SK-N-DZ (cell line): ENCODE measurements at places on chromosomes 4 and X.

DNA sequence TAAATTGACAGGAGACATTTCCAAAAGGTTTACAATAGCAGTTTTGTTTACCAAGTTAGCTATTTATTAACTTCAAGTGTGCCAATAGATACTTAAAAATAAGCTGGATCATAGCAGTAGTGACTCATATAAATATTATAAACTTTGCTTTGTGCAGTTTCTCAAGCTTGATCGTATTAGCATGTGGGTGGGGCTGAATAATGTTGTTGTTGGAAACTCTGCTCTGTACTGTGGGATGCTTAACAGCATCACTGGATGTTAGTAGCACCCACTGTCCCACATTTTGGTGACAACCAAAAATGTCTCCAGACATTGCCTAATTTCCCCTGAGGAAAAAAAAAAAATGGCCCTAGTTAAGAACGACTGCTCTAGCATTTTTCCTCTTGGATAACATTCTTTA, 855.2 kb upstream of the ADGRL3 start:
- no peak for DNase-seq

DNA sequence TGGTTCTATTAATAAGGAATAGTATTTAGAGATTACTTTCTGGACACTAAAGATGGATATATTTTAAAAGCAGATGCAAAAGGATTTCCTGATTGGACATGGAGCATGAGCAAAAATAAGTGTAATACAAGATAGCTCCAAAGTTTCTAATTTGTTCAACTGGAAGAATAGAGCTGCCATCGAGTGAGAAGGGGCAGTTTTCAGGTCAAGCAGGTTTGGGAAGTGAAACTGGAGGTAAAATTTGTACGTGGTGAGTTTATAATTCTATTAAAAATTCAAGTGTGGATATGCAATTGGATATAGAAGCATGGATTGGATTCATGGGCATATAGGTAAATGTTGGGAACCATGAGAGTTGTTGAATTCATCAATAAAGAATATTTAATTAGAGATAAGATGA, 31.8 kb downstream of the PRDM8 start:
- no peak for DNase-seq

DNA sequence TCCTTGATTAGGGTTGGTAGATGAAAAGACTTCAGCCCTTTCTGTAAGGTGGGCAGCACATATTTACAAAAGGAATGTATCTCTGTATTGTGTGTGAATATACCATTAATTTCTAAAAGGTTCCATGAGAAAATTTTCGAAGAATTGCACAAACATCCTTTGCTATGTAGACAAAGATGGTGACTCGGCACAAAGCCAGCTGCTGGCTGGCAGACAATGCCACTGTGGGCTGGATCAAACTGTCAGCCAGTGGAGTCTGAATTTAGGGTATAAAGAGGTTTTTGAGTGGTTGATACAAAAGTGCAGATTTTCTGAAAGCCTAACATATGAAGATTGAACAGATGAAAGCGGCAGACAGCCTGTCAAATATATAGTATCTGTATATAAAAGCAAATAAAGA, 5.6 kb upstream of the TXK start:
- DNase-seq: no peak

- DNase-seq: no peak
Measured at GRCh38 chrX:95346856-95347255, 1337.8 kb upstream of the DIAPH2 start.

DNA sequence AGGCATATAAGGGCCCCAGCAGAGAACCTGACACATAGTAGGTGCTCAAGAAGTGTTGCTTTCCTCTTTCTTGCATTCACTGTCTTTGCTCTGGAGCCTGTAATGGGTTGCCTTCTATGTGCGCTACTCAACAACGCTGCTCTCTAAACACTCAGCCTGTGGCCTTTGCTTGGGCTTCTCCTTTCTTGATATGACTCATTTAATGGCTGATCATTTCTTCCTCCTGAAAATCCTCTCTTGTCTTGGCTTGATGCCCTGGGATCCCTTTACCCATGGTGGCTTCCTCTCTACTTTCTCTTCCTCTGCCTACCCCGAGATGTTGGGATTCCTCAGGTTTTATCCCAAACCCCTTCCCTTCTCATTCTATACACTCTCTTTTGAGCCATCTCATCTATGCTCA, 19.9 kb upstream of the PJA1 start:
- DNase-seq: no peak

- DNase-seq: no peak
Measured at GRCh38 chr4:118941799-118942198, 53.1 kb downstream of the SYNPO2 start.

GRCh38 chrX:68461093-68461492, 27.8 kb upstream of the OPHN1 start:
- DNase-seq: no peak

DNA sequence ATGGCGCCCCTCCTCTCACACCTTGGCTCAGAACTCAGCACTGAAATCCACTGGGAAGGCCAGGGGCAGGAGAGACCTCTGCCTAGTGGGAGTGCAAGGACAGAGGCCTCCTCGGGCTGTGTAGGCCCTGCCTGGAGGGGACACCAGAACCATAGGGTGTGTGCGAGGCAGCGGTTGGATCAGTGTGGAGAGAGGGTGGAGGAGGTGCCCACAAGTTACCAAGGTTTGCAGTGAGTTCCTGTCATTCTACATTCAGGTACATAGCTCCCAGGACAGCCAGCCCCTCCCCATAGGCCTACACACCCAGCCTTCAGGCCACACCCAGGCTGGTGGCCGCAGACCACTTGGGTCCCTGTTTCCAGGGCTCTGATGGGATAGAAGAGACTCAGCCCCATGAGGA, 19.2 kb upstream of the SPON2 start:
- no peak for DNase-seq

DNA sequence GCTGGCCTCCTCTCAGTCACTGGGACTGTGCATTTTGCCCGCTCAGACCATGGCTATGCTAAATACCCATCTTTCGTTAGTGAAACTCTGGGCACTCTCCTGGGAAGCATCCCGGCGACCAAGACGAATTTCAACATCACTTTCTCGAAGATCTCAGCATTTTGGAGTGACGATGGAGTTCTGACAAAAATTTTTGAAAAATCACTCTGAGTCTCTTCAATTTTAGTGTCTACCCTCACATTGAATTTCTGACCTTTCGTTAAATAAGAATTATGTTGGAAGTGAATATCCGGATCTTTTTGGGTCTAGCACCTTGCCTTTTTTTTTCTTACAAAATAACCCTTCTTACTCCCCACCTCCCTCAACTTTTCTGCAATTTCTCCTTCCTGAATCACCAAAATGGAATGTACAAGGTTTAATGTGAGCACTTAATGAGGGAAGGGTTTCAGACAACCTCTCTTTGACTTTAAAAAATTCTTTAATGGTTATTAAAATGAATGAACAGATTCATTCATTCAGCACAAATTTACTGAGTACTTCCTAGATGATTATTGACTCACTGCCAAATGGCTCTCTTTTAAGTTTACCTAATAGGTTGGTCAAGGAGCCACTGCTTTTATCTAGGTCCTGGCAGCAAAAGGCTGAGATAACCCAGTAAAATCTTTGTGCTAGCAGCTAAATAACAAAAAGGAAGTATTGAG, 746 bp upstream of the AADAT start:
- DNase-seq: no peak

DNA sequence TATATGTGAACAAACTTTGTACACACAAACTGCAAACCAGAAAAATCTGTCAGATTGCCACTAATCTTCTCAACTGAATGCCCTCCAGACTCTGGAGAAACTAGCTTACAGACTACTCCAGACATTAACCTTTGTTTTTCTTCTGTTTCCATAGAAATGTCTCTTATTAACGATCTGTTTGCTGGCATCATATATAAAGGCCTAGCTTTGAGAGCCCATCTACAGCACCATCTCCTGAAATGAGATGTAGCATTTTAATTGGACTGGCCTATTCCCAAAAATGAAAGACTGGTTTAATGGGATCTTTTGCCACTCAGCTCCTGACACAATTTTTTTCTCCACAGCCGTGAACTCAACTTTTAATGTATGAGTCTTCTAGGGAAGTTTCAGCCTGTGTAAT, 266.0 kb upstream of the IL1RAPL1 start:
- DNase-seq: no peak

GRCh38 chrX:129361576-129361975, 161.7 kb downstream of the SMARCA1 start:
- DNase-seq: no peak

GRCh38 chr4:162871990-162872389, 294.7 kb downstream of the NAF1 start:
- no peak for DNase-seq

GRCh38 chr4:21304540-21304887, 604.3 kb downstream of the PACRGL start:
- no peak for DNase-seq

DNA sequence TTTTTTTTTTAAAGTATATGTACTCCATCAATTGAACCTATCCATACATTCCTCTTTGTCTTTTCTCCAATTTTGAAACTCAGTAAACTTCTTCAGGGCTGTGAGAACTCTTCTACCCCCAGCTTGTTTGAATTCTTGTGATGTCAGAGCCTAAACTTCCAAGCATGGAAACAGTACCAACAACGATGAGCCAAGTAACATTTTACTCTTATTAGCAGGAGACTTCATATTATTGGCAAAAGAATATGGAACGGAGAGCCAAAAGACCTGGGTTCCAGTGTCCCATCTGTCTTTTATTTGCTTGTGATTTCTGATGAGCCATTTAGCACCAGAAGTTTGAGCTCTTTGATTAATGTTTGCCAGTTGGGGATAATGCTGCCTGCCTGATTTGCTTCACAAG, 5.3 kb downstream of the DIAPH2 start:
- DNase-seq: no peak

DNA sequence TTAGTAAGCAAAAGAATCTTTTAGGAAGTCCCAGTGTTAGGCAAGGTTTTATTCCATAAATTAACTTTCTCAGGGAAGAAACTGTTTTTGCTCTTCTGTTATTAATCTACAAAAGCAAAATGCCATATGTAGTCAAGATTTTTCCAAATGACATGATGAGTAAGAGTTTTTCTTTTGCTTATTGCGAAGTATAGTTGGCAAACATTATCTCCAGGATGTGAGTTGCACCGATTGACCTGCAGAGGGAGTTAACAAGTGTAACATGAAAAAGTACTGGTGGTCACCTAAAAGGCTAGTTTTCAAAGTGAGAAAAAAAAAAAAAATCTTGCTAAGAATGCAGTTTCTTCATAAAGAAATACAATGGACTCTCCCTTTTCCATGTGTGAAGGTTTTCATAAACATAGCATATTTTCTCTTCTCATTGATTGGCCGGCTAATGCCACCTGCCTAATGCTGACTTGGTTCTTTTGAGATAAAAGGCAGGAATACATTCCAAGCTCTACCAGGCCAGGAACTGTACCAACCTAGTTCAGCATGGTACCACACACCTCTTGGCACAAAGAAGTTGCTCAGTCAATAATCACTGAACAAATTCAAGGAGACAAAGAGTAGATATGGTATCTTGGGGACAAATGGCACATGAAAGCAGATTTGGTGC, 100.2 kb downstream of the LNX1 start:
- peak; percentile 9 for DNase-seq

- DNase-seq: no peak
Measured at GRCh38 chr4:88230969-88231771, 53.2 kb downstream of the PPM1K start.

DNA sequence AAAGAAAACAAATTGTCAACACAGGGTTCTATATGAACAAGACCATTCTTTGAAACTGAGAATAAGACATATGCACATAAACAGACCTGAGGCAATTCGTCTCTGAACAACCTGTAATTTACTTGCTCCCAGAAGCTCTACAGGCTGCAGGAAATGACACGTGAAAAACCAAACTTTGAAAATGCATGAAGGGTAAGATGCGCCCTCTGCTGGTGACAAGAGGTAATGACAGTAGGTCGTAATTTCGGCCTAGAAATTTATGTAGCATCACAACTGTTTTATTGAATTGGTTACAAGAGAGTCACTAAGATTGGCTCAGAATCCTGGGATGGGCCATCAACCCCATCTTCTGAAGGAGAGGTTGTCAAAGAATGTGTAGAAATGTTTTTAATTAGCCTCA, 276.5 kb downstream of the PPP4R3C start:
- DNase-seq: peak; percentile 23

DNA sequence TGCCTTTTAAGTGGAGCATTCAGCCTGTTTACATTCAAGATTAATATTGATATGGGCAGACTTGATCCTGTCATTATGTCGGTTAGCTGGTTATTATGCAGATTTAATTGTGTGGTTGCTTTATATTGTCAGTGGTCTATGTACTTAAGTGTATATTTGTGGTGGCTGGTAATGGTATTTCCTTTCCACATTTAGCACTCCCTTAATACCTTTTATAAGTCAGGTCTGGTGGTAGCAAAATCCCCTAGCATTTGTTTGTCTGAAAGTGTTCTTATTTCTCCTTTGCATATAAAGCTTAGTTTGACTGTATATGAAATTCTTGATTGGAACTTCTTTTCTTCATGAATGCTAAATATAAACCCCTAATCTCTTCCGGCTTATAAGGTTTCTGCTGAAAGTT, 403.7 kb upstream of the EPHA5 start:
- no peak for DNase-seq

DNA sequence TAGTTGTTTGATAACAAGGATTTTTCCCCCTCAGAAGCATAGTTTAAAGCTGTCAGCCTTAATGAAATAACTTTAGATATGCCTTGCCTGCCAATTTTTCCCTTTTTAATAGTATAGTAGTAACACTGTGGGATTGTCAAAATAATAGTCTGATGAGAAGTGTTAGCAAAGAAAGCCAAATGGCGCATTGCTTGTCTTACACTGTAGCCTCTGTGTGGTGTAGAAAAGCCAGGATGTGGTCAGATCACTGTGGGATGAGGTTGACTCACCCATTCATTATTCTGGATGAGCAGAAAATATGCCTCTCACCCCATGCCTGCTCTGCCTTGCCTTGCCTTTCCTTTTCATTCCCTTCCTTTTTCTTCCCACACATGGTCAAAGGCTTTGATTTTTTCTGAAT, 257.8 kb upstream of the NRK start:
- DNase-seq: no peak

DNA sequence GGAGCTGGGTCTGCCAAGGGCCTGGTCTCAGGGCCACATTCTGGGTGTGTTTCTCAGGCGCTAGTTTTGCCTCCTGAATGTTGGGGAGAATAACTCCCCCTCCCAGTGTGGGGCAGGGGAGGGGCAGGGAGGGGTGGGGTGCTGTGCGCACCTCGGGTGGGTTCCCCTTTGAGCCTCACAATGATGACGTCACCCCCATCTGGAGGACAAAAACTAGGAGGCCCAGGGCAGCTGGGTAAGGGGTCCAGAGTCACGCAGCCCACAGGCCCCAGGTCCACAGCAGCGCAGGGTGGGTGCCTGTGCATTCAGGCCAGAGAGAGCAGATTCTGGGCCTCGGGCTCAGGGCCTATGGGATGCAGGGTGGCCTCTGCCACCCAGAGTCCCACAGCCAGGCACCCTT, 23.7 kb upstream of the HMX1 start:
- DNase-seq: no peak

GRCh38 chr4:152014280-152014679, 253.5 kb upstream of the GATB start:
- DNase-seq: no peak

- no peak for DNase-seq
Measured at GRCh38 chr4:123535037-123535748, 138.6 kb downstream of the SPRY1 start.
